Lower leg skin (tissue), 4 donors: ENCODE measurements at places on chromosomes 3 and 15.

GRCh38 chr3:94429517-94429916 is 366.7 kb downstream of the NSUN3 start:
- DNase-seq: no peak

DNA sequence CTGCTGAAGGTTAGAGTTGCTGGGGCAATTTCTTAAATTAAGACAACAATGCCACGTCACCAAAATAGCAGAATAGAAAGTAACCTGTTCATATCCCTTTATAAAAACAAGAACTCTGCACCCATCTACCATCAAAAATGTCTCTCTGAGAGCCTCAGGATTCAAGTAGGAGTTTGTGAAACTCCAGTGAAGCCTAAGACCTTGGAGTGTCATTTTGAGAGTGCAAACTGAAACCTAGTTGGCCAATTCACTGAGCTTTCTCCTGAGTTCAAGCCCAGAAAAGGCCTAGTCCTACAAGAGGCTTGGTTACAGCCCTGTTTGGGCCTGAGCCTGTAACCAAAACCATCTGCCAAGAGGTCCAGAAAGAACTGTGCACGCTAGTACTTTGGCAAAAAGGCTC is 335.1 kb downstream of the EFHB start:
- DNase-seq: no peak

DNA sequence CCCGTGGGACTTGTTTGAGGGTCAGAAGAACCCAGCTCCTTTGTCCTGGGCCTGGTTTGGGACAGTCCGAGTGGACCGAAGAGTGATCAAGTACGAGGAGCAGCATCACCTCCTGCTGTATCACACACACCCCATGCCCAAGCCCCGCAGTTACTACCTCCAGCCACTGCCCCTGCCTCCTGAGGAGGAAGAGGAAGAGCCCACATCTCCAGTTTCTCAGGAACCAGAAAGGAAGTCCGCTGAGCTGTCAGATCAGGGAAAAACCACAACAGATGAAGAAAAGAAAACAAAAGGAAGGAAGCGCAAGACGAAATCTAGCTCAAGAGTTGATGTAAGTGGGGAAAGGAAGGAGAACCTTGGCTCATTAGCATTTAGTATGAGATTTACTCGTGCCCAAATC is 3.3 kb upstream of the P2RY12 start:
- DNase-seq: no peak

GRCh38 chr3:16587047-16587680 is 18.1 kb downstream of the DAZL start:
- DNase-seq: no peak

DNA sequence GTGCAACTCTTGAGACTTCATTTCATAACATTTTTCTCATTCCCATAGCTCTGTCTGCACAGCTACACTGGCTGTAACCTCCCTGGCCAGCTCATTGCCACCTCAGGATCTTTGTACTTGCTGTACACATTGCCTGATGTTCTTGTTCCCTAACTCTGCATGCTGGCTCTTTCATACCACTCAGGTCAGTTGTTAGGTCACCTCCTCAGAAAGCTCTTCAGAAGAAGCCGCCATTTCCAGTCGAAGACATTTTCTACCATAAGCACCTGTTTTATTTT is 176.2 kb downstream of the AKAP13 start:
- no peak for DNase-seq

GRCh38 chr3:12628813-12629212 is 35.1 kb downstream of the RAF1 start:
- no peak for DNase-seq

GRCh38 chr3:197296545-197296944 is 1.9 kb downstream of the DLG1 start:
- DNase-seq: no peak

DNA sequence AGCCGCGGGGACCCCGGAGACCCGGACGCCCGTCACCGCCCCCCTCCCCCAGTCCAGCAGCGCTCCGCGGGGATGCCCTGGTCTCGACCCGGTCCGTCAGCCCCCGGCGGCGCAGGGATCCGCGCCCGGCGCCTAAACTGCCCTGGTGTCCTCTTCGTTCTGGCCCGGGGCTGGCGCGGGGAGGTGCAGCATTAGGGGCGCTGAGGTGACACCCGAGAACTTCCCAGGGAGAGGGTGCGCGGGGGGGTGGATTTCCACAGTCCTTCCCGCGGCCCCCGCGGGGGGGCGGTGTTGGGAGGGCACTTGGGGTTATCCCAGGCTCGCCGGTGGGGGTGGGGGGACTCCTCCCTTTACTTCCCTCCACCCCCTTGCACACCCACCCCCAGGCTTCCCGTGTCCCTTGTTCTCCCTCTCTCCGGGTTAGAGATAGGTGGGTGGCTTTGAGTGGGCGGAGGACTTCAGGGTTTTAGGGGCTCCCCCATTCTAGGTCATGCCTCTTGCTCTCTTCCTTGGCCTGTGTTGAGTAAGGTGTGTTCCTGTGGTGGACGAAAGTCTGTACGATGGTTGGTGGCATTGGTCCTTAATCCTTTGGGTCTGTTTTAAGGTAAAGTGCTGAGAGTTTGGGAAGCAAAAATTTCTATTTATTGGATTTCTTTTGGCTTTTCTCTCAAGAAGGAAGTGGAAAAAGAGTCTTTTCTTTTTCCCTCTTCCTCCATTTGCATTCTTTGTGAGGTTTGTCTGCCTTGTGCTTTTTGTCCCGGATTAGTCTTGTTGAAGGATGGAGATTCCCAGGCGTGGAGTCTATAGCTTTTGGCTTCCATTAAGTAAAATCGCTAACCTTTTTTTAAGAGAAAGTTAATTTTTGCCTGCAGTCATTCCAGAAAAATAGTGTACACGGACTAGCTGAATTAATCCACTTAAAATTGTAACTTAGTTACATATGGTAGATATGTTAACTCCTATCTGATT is 811 bp downstream of the SKIL start:
- peak; percentile 96 for DNase-seq

GRCh38 chr3:180250172-180250571 is 213.4 kb upstream of the PEX5L start:
- DNase-seq: no peak
